ENCODE measurements at places on chromosomes 12 and 14.

- no peak for DNase-seq
Observed at GRCh38 chr12:109592905-109593272, 19.3 kb downstream of the MVK start.

DNA sequence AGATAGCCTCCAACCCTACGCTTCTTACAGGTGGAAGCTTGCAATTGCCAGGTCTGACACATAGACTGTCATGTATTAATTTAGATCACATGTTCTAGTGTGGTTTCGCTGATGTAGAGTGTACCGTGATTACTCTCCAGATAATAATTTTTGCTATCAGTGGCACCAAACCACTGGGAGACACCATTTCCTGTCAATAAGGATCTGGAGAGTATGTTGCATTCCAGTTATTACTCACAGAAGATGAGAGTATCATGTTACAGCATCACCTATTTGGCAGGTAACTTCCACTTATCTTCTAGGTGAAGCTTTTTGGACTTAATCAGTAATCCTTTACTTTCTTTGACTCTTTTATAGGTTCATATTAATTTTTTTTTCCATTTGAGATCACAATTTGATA is 147.2 kb downstream of the HELB start:
- DNase-seq, result no peak

GRCh38 chr12:119154435-119154818 is 24.3 kb upstream of the HSPB8 start:
- no peak for DNase-seq

DNA sequence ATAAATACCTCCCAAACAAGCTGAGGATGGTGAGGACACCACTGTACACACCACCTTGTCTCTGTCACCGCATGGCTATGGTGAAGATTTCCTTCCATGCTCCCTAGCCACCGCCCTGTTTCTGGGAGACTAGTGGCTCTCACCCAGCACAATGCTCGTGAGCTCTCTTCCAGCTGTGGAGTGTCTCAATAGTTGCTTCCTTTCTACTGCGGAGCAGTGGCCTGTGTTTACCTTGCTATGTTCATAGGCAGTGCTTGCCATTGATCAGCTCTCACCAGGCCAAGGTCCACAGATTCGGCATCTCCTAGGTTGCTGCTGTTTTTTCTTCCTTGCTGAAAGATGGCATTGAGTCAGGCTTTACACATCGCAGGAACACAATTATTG is 313.6 kb upstream of the RTL1 start:
- no peak for DNase-seq

GRCh38 chr12:64821116-64821630 is 3.3 kb upstream of the TBC1D30 start:
- DNase-seq, result no peak

GRCh38 chr12:132279184-132279889 is 50.1 kb downstream of the GALNT9 start:
- no peak for DNase-seq

Data from NCI-H345 (cell line).